Stimulated activated CD4-positive, alpha-beta T cell treated with anti-CD3 and anti-CD28 coated beads, Interleukin-1b, Interleukin-23, amount 100 ng/mL, for 24 hours (primary cell): ENCODE measurements at places on chromosomes 4 and X.

- no peak for DNase-seq
Observed at GRCh38 chr4:128835498-128836222, 26.2 kb downstream of the JADE1 start.

- DNase-seq, result no peak
Observed at GRCh38 chr4:174714393-174715211, 114.4 kb downstream of the GLRA3 start.

GRCh38 chr4:141391771-141392170 lies 171.1 kb downstream of the ZNF330 start:
- no peak for DNase-seq

- no peak for DNase-seq
Observed at GRCh38 chrX:155027509-155028066, 944 bp downstream of the FUNDC2 start.

GRCh38 chrX:19735244-19735643 lies 152.2 kb downstream of the SH3KBP1 start:
- no peak for DNase-seq
